ENCODE measurements at places on chromosomes 4 and X. TPM values are rescaled to one million over a fixed set of nuclear protein-coding genes. Genes with fewer than 3 reads are reported as not detected.

Gene RGN
- not detected for total RNA-seq

Gene SEL1L3
- 27.7 TPM for total RNA-seq

Gene MAGIX
- total RNA-seq: 0.93 TPM

Gene NLGN3
- total RNA-seq: 3.1 TPM

Gene PPBP
- not detected for total RNA-seq

Gene NIPAL1
- 1.6 TPM for total RNA-seq

Gene RNF212
- 2.3 TPM for total RNA-seq

Gene GAGE1
- not detected for total RNA-seq

Gene TCEAL6
- not detected for total RNA-seq

Gene SH3TC1
- total RNA-seq: 15.2 TPM
